Stimulated activated CD8-positive, alpha-beta memory T cell treated with anti-CD3 and anti-CD28 coated beads, Interleukin-15, amount 100 ng/mL, for 48 hours (primary cell): ENCODE measurements at places on chromosomes 3 and 15.

GRCh38 chr3:124669470-124669869 is 60.8 kb upstream of the UMPS start:
- DNase-seq: no peak

DNA sequence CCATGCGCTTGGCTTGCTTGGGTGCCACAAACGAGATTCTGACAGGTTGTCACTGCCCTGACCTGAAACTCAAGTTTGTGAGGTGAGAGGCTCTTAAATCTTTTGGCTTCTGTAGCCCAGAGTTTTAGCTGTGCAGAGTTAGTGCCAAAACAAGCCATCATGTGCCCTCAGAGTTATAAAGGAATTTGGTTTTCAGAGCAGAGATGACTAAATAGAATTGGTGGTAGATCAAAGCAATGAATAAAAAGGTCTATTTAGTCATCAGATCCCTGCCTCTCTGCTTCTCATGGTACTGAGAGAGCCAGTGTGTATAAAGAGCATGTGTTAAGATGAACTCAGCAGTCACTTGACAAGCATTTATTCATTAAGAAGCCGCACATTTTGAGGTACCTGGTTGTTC is 207.5 kb upstream of the DPH6 start:
- no peak for DNase-seq

DNA sequence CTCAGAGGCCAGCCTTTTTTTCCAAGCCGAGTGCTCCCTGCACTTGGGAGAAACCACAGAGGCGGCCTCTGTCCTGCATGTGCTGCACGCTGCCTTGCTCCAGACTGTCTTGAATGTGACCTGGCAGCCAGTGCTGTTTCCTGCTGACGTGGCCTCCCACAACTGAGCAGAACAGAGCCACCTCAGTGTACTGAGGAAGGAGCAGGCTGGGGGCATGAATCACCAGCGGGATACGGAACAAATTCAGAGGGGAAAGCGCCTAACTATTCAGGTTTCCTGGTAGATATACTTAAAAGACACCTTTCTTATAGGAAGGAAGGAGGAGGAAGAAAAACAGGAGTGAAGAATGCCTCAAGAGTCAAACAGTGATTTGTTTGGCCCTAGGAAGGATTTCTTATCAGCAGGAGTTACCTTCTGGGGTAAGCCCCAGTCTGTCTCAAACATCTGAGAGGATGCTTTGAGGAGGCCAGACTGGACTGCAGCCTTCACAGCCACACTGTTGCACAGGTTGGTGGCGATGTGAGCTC is 114.0 kb downstream of the FNDC3B start:
- DNase-seq: peak; percentile 45

DNA sequence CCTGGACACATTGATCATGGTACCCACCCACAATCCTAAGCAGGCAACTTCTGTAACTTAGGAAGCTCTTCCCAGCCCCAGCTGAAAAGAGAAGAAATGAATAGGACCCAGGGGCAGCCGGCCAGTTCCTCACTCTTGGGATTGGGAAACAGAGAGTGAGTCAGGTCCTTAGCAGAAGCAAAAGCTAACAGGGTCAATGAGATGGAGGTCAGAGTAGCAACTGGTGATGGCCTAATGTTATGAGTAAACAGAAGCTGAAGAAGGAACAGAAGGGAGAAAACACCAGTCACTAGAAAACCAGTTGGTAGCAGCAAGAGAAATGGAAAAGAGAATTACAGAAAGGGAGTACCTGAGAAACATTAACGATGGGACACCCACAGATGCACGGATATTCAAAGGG is 20.0 kb downstream of the RIOX2 start:
- no peak for DNase-seq

DNA sequence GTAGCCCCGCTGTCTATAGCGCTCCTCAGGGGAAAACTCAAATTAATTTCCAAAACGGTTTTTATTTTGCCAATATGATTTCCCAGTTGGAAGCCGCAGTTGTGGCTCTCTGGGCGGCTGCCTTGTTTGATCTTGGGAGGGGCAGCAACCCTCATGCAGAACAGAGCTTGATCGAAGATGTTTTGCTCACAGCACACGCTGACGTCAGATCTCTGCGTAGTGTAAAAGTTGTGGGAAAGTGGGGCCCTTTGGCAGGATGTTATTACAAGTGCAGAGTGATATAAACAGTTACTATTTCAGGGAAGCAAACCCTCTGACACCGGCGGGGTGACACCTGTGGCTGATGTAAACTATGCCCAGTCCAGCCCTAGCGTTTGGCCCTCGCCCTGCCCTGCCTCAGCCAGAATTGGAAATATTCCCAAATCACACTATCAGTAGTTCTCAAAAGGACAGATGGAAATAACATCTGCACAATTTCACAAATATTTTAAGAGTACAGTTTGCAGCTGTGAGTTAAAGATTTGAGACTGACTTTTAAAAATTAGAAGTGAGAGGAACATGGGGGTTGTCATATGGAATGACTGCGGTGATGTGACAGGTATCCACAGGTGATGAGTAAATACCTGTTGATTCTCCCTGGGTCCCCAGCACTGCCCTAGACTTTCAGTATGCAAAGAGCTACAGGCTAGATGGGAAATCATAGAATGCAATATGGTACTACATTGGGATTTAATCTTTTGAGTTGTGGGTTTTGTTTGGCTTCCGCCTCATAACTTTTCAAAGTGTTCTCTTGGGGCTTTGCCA is 1.7 kb downstream of the SYNM start:
- DNase-seq: no peak

GRCh38 chr3:13894807-13895154 is 14.9 kb upstream of the WNT7A start:
- no peak for DNase-seq

- no peak for DNase-seq
Observed at GRCh38 chr15:89367485-89368451, 33.1 kb upstream of the POLG start.

DNA sequence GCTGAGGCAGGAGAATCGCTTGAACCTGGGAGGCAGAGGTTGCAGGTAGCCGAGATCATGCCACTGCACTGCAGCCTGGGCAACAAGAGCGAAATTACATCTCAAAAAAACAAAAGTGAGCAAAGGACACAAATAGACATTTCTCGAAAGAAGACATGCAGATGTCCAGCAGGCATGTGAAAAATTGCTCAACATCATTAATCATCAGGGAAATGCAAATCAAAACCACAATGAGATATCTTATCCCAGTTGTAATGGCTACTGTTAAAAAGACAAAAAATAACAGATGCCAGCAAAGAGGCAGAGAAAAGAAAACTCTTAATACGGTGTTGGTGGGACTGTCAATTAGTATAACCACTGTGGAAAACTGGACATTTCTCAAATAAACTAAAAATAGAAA is 20.9 kb downstream of the ASB7 start:
- no peak for DNase-seq
